Stimulated activated effector memory CD8-positive, alpha-beta T cell treated with anti-CD3 and anti-CD28 coated beads, Interleukin-12 subunit alpha, Interleukin-12 subunit beta, amount 100 ng/mL, for 72 hours (primary cell): ENCODE measurements at places on chromosomes 7 and 10.

DNA sequence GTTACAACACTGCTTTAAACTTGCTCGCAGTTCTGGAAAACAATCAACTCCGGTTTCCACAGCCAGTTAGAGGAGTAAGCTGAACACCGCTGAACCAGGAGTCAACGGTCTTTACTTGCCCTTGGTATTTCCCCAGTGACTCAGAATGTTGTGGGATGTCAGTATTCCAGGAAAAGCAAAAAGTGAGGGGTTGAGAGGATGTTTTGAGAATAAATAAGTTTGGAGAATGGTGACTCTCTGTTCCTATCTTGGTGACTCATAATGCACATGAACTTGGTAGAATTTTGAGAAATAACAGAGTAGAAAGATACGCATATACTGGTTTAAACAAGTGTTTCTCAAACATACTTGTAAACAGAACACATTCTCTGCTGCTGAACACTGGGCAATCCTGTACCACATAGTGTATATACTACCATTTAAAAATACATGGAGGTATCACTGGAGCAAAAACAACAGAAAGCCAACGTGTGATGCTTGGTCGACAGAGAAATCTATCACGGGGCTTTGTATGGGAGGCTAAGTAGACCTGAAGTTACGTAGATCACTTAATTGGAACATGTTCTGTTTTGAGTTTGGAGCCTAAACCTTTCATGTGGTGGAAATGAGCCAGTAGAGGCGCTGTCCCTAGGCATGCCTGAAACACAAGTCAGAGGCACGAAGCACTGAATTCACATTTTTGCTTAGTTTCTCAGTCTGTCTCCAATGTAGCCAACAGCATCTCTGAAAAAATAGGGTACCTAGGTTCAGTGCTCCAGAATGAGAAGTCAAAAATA is 534.3 kb downstream of the PARD3 start:
- DNase-seq, result no peak

DNA sequence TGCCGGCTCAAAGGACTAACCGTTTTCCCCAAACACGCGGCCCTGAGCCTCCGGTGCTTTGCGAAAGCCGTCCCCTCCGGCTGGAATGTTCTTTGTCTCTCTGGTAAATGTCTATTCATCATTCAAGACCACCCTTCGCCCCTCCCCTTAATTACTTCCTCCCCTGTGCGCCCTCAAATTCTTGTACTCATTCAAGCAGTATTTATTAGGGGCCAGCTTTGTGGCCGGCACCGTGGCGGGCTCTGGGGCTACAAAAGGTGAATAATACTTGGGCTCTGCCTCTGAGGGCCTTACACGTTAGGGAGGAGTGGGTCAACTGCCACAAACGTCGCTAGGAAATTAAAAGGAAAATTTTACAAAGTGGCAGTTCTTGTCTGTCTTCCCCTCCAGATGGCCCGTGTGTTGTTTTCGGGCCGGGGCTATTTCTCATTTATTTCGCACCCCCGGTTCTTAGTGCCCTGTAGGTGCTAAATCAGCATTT is 1.5 kb upstream of the MEST start:
- DNase-seq, result no peak

DNA sequence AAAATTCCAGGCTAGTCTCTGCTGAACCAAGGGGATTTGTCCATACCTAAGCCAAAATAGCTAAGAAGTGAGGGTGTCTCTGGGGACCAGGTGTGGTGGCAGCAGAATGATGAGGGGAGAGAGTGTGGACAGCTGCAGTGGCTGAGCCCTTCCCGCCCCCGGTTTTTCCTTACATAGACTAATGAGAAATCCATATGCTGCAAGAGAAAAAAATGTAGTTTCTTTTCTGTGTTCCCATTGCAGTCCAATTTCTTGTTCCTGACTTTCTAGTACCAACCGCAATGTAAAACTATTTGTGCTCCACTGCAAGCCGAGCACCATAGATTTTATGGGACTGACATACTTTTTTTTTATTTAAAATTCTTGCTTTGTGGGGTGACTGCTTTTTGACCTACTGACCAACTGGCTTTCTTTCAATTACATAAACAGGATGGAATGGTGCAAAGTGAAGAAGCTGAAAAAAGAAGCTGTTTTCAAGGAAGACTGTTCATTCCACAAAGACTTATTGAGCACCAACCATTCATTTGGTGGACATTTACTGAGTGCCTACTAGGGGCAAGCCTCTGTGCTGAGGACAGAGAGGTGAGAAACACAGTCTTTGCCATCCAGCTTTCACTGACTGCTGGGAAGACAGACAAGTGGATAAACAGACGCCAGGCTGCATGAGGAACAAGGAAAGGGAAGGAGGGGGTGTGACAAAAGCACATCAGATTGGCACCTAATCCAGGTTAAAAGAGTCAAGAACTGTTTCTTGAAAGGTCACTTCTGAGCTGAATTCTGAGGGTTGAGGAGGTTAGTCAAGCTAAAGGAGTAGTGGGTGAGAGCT is 9.8 kb downstream of the CEP41 start:
- no peak for DNase-seq

DNA sequence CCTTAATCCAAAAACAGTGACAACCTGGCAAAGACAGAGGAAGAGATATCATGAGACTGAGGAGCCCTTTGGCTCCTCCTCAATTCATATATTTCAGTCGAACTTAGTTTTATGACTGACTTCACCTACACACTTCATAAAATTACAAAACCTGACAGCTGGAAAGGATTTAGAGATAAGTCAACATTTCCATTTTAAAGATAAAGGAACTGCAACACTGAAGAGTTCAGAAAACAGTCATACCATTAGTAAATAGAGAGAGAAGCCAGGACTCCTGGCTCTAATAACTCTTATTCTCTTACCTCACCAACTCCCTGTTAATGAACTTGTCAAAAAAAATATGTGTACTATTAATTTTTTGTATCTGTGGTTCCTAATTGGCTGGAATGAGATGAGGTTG is 141.0 kb upstream of the COL1A2 start:
- no peak for DNase-seq

DNA sequence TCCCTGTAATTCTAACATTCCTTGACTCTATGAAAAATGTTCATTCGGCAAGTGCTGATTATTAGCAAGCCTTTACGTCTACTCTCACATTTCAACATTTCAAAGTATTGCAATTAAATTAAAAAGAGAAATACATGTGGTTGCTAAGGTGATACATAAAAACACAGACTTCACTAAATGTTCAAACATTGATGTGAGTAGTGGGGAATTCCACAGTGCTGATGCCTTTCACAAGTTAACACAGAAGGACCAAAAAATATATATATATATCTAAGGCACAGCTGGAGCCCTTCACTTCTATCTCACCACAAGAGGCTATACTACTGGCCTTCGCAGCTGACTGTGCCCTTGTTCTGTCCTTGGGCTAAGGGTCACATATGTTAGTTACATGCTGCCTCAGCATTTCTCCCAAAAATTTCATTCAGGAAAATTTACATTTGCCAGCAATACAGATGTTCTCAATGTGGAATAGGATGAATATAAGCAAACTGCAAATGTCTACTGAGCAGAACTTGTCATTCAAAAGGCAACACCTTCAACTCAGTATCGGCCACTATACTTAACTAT is 13.9 kb downstream of the CTTNBP2 start:
- DNase-seq, result no peak

DNA sequence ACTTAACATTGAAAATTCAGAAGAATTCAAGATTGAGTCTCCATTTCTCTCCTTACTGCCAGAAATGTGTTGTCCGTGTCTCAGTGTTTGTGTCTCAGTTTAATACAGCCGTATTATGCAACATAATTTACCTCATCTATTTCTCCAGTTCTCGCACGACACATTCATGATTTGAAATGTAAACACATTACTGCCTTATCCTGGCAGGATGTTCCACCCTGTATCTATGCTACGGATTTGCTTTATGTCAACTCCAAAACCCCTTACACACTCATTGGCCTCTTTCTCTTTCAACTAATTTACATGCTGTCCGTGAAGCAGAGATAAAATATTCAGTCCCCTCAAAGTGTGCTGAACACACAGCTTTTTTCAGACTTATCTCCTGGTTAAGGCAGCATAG is 653.7 kb upstream of the SEMA3D start:
- DNase-seq, result no peak

DNA sequence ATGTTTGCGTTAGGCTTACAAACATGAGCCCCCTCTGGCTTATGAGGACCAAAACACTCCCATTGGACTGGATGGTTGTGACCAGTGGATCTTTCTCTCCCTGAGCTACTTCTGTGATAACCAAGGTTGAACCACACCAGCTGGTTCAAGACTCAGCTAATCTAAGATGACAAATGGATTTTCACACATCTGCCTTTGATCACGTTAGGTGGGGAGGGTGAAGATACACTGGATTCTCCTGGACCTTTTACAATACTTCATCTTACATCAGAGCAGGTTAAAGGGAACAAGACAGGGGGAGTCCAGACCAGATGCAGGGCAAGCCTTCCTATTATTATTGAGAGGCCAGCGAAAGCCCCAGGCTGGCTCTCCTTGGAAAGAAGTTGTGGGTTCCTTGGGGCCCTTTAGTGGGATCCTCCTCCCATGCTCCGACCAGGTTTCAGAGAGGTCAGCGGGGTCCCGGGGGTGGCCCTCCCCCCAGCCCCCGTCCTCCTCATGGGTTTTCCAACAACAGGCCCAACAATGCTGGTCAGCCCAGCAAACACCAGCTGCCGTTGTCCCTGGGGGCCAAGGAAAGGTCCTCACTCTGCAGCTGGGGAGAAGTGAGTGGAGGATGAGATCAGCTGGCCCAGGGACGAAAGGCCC is 2.8 kb downstream of the GFRA1 start:
- DNase-seq, result no peak

DNA sequence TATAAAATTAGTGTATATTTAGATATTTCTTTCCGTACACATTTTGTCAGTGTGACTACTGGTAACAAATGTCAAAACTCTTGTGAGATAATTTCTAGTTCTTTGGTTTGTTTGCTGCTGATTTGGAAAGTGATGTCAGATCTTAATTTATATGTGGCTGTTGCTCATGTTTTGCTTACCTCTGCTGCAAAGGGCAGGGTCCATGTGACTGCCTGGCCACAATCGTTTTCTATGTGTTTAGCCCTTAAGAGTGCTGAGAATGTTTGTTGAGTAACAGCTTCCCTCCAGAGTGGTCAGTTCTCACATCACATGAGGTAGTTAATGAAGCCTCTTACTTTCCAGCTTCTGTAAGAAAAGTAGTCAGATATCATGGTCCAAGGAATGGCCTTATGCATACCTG is 4.2 kb downstream of the NRBF2 start:
- DNase-seq, result no peak

- DNase-seq, result no peak
Observed at GRCh38 chr10:103892181-103892580, 25.8 kb downstream of the STN1 start.

GRCh38 chr10:101452593-101452992 is 98.6 kb downstream of the BTRC start:
- DNase-seq, result no peak

DNA sequence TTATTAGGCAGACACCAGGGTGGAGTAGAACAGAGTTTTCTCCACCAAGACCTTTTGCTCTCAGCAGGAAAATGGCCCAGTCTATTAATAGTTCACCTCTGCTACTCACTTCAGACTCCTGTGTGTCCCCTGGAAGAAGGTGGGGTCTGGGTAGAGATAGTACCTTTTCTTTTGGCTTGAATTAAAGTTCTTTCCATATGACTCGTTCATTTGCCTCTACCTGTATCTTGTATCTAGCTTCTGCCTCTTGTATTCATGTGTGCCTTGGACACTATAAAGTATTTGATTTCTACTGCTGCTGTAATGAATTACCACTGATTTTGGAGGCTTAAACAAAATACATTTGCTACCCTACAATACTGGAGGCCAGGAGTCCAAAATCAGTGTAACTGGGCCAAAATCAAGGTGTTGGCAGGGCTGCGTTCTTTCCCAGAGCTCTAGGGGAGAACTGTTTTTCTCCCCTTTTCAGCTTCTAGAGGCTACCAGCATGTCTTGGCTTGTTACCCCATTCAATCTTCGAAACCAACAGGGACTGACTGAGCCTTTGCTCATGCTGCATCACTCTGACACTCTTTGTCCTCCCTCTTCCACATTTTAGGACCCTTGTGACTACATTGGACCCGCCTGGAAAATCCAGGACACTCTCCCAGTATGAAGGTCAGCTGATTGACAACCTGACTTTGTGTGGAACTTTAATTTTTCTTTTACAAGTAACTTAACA is 155.6 kb upstream of the PRSS58 start:
- no peak for DNase-seq

DNA sequence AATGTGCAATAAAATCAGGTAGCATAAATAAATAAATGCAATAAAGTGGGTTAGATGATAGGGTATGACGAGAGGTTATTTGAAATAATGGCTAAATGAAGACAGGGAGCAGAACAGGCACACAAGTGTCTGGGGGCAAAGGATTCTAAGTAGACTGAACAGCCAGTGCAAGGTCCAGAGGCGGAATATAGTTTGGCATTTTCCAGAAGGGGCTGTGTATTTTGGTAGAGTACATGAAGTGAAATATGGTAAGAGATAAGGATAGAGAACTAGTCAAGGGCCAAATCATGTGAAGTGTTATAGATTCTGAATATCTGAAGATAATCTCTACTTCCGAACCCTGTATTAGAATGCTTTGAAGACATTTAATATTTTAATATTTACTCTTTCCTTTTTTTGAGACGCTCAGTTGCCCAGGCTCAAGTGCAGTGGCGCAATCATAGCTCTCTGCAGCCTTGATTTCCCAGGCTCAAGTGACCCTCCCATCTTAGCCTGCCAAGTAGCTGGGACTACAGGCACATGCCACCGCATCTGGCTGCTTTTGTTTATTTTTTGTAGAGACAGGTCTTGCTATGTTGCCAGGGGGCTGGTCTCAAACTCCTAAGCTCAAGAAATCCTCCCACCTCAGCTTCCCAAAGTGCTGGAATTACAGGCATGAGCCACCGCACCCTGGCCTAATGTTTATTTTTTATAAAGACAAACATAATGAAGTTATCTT is 44.4 kb upstream of the CD36 start:
- DNase-seq, result no peak

GRCh38 chr7:87600130-87601124 is at the start of gene ABCB1:
Gene ABCB1 (minus strand): TSS chr7:87600884. CDS start chr7:87600184, 700 bp downstream.
- peak; percentile 70 for DNase-seq
